ENCODE measurements at places on chromosomes 5 and 9.

DNA sequence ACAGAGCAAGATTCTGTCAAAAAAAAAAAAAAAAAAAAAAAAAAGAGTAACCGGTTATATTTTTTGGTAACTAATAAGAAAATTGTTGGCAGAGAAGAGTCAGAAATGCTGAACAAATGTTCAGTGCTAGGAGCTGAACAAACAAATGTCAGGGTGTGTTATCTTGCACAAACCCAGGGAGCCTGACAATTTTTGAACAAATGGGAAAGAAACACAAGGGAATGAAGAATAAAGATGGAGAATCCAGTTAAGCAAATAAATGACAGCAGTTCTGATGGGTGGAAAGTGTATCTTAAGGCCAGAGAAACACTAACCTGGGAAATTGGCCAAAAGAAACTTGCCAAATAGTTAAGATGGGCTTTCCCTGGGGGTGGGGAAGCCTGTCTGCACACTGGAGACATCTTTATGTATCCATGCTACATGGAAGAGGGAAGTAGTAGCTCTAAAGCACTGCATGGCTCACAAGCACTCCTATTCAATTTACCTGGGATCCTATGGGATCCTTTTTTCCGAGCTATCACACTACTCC is 23.7 kb downstream of the KLHL3 start:
- no peak for DNase-seq

DNA sequence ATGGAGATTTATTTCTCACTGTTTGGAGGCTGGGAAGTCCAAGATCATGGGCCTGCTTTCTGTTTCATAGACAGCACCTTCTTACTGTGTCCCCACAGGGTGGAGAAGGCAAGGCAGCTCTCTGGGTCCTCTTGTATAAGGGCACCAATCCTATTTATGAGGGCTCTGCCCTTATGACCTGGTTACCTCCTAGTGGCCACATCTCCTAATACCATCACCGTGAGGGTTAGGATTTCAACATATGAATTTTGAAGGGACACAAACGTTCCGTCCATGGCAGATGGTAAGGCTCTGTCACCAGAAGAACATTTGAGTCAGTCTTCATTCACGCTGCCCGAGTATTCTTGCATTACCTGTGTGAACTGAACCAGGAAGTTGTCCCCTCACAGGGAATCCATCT is 48.4 kb downstream of the ANKRD33B start:
- DNase-seq: no peak

DNA sequence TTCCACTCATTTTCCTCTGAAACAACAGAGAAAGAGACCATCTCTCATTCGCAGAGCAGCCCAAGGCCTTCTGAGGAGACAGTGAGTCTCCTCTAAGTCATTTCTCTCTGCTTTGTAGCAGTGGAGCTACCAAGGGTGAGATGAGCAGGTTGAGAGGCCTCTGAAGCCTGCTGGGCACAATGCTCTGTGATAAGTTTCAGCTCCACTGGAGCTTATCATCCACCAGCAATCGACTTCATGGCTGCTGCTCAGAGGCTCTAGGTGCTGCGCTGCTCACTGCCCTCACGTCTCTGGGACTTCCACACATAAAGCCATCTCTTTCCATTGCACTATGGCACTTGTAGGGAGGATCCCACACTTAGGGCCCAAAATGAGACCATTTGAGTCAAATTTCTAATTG is 96.3 kb downstream of the CMYA5 start:
- no peak for DNase-seq

DNA sequence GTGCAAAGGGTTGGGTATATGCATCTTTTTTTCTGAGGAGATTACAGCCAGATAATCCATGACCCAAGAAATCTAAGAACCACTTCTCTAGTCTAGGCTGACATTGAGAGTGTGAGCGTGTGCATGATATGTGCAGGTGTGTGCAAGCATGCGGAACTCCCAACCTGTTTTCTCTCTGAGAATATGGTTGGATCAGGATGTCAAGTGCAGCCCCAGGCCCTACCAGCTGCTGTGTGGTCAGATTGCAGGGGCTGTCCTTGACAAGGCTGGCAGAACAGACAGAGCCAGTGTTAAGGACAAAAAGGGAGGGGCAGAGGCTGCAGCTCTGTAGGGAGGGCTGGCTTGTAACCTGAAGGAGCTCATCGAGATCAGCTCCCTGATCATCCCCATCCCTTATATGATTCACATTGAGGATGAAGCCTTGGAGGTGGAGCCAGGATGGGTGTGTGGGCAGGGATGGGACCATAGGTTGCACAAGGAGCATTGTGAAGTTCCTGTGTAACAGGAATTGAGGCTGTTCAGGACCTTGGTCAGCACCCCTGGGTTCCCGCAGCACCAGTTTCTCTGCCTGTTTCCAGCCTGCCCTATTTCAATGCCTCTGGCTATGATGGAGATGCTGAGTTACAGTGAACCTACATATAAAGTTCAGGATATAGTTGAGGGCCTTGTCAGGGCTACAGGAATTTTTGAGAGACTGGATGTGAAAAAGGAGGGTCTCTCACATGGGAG is 52.6 kb upstream of the ARAP3 start:
- DNase-seq: peak; percentile 67

DNA sequence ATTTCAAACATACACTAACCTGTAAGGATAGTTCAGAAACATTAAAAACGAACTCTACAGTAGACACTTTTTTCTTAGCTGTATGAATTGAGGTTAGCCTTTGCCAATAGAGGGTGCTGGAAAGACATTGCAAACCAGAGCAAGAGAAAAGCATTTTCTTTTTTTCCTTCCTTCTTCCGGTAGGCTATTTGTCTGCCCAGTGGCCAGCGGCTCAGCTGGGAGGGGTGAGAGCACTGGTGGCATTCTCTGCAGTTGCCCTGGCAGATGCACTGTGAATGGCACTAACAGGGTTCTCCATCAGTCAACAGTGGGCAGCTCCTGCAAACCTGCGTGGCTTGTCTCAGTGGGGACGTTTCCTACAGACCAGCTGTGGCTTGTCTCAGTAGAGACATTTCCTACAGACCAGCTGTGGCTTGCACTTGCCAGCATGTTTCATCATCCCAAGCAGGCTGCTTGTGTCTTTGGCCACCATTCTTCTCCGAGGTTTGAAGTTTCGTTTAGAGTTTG is 984.5 kb upstream of the CDH18 start:
- peak; percentile 70 for DNase-seq

- no peak for DNase-seq
These were observed 134.8 kb upstream of the KLF4 start for GRCh38 chr9:107624234-107624948.

DNA sequence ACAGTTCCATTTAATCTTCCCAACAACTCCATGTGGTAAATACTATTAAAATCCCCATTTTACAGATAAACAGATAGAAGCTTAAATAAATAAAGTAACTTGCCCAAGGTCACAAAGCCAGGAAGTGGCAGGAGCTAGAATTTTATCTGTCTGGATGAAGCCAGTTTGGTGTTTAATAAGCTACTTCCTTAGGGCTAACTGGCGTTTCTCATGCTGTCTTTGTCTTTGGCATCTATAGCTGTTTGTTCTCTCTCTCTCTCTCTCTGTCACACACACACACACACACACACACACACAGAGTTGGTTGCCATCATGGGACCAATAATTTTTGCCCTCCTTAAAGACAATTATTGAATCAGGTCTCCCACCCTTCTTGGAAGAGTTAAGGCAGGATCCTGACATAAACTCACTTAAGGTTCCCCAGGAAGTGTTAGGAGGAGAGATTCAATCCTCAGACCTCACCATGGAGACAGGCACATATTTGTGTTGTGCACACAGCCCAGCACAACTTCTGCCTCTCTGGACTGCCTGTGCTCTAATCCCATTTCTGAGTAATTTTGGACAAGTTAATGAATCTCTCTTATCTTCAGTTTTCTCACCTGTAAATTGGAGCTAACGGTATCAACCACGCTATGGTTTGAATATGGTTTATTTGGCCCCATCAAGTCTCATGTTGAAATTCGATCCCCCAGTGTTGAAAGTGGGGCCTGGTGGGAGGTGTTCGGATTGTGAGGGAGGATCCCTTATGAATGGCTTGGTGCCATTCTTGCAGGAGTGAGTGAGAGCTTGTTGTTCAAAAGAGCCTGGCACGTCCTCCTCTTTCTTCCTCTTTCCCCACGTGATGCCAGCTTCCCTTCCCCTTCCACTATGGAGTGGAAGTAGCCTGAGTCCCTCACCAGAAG is 8.3 kb upstream of the ADRA1B start:
- no peak for DNase-seq

DNA sequence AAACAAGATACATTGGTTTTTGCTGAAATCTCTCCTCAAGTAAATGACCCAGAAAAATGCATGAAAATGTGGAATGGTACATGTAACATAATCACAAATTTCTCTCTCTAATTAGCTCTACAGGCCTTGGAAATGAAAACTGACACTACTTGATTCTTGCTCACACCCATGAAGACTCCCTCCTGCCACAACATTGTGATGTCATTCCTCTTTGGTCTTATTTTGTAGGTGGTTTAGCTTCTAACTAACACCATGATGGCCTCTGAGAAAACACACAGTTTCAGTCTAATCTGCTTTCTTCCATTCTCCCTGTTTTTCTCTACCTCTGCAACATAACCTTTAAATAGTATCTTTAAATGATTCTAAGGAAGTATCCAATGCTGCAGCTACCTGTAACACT is 78.6 kb upstream of the FAM174A start:
- DNase-seq: no peak

- DNase-seq: no peak
These were observed 349.3 kb upstream of the TLE4 start for GRCh38 chr9:79222483-79222882.

- DNase-seq: no peak
These were observed 490.2 kb upstream of the DAP start for GRCh38 chr5:11251247-11251646.

DNA sequence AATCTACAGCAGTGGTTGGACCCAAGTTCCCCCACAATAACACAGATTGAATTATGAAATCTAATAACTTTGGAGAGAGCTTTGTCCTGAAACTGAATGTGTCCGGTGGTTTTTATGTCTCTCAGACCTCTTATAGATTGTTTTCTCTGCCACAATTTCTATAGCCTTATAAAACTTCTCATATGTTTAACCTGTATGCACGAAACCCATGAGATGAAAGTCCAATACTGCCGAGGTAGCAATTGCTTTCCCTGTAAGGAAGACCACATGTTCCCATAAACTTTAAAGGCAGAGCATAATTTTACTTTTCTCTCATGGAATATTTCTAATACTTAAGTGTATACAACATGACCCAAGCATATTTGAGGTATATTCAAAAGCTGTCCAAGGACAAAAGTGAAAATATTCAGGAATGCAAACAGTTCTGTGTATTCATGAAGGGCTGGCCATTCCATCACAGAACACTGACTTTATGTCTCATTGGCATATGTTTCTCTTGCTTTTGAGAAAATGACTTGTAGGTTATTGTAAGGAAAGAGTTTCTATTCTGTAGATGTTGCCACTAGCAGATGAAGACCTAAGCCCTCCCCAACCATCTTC is 94.4 kb upstream of the TLE4 start:
- no peak for DNase-seq

- DNase-seq: no peak
These were observed 79.4 kb upstream of the NREP start for GRCh38 chr5:111836426-111836825.

All from mucosa of gallbladder (tissue), 1 donor.